Natural killer cell (primary cell): ENCODE measurements at places on chromosomes 5 and 9.

- DNase-seq, result no peak
These were observed 69.4 kb downstream of the TMC1 start for GRCh38 chr9:72590824-72591223.

DNA sequence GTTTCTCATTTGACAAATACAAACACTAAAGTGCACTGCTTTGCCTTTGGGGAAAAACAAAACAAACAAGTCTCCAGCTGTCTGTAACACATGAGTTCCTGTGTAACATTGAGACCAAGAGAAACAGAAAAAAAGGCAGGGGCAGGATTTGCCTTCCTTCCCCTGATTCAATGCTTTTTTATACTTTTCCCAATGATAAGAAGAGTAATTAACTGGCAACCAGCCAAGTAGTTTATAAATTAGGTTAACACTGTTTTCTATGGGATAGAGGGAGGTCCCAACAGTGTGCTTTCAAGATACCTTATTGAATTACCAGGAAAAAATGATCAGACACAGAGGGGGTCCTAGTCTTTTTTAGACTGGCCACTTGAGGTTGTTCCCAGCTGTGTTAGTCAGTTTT, 346.8 kb downstream of the TRIM36 start:
- no peak for DNase-seq

DNA sequence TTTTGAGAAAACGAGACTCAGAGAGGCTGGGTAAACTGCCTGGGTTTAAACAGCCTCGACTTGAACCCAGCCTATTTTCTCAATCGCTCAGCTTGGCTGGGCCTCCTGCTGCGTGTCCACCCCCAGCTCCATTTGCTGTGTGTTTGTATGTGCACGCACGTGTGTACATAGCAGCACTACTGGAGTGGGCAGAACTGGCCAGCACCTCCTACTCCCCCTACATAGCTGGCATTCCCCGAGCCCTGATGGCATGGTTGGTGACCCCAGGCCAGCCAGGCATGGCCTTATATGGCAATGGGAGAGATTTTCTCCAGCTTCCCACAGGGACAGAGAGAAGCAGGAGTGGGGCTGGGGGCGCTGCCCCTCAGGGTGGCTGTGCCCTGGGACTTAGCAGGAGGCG, 4.1 kb downstream of the AIF1L start:
- DNase-seq, result no peak

- DNase-seq, result no peak
These were observed 1.9 kb downstream of the GAPT start for GRCh38 chr5:58493141-58493540.

- DNase-seq, result no peak
These were observed 240.5 kb downstream of the CETN3 start for GRCh38 chr5:90169078-90169477.

DNA sequence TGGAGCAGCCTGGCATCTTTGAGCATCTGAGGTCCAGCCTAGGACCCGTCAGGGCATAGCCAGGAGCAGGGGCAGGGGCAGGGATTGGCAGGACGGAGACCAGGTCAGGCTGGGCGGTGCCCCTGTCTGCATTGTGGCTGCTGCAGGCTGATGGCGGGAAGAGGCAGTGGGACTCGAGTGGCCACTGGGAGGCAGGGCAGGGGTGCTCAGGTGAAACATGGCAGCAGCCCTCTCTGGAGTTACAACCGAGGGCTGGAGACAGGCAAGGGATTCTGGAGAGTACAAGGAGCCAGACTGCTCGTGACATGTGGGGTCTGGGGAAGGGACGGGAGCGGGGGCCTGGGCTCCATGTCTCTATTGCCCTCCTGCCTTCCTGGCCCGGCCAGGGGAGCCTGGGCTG, 97.4 kb upstream of the RAPGEF1 start:
- DNase-seq, result no peak

- DNase-seq, result no peak
These were observed 3.6 kb upstream of the SAXO1 start for GRCh38 chr9:19036611-19037010.

DNA sequence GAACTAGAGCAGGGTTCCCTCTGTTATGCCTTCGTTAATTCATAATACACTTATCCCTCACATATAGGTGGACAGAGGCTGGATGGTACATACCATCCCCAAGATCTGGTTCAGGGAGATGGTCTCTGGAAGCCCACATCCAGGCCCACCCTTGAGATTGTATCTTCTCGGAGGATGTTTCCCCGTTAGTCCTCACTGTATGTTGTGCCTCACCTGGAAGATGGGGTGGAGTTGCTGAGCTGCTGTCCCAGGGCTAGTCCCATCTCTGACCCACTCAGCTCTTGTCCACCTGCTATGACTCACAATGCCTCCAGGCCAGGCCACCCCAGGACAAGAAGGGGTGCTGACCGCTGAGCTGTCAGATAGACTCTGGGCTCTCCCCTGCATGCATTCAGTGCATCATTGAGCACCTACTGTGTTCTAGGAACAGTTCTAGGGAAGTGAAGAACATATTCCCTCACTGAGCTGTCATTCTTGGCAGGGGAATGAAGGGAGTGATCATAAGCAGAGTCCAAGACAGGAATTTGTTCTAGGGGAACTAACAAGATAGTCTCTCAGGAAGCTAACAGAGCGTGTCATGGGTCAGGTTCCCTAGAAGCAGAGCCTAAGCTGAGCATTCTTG, at the start of gene CBY3:
CBY3 (minus strand) TSS at position 255 of the 622 bp plus-strand sequence; CDS start at position 139, 116 bp downstream.
- DNase-seq, result no peak

- DNase-seq, result no peak
These were observed 248.6 kb upstream of the NREP start for GRCh38 chr5:112005623-112005930.

GRCh38 chr9:68705531-68706362, 707 bp downstream of the PIP5K1B start:
- DNase-seq, result no peak

- DNase-seq, result no peak
These were observed 10.2 kb downstream of the DCANP1 start for GRCh38 chr5:135436951-135437418.

- peak; percentile 51 for DNase-seq
These were observed 12.5 kb upstream of the ZSWIM6 start for GRCh38 chr5:61319388-61320146.

DNA sequence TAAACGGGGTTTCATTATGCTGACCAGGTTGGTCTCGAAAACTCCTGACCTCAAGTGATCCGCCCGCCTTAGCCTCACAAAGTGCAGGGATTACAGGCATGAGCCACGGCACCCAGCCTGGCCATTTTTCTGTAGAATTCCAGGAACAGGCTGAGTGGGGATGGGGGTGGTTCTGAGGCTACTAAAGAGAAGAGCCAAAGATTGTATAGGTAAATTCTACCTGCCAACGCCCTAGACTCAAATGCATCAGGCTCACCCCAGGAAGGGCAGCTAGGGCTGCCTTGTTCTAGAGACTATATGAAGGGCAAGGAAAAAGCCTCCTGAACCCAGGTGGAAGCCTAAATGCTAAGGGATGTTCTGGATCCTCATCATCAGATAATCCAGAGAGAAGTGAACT, 1.6 kb upstream of the C5orf52 start:
- DNase-seq, result no peak

DNA sequence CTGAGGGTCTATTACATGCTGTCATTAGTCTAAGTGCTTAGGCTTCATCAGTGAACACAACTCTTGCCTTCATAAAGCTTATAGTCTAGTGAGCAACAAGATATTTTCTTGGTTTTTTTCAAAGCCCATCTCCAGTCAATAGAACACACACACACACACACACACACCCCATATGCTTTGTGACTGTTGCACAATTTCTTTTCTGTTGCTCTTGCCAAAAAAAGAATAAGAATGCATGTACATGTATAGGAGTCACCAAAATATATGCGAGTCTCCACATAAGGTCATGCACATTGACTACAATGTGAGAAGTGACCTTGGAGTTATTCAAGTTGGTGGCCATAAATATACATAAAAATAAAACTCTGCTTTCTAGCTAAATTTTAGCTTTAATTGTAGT, 351.5 kb upstream of the TLE4 start:
- no peak for DNase-seq

- DNase-seq, result no peak
These were observed 165.9 kb downstream of the ICE1 start for GRCh38 chr5:5588386-5588785.

DNA sequence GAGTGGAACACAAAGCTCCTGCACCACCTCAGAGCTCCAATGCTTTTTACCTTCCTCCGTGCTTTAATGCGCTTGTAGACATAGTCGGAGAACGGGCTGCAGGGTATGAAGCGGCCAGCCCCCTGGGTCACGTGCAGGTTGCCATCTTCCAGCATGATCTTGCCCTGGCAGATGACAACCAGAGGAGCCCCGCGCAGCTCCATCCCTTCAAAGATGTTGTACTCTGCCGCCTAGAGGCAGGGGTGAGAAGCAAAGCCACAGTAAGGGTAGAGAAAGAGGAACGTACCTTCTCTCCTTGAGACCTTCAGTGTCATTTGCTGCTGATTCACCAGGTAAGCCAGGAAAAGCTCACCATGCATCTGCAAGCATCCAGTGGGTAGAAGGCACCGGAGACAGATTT, 112.3 kb downstream of the DPYSL3 start:
- no peak for DNase-seq

DNA sequence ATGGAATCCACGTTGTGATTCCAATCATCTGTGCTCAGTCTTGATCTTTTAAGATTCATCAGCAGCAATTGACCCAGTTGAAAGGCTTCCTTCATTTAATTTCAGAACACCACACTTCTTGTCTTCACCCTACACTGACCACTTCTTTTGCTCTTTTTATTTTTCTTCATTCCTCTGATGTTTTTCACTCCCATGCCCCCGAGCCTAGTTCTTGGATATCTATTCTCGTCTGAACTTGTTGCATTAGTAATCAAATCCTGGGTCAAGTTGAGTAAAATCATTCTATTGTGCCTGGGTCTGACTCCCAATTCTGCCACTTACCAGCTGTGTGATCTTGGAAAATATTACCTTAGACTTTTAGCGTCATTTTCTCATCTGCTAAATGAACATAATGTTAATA, 356.5 kb downstream of the CDH12 start:
- DNase-seq, result no peak

DNA sequence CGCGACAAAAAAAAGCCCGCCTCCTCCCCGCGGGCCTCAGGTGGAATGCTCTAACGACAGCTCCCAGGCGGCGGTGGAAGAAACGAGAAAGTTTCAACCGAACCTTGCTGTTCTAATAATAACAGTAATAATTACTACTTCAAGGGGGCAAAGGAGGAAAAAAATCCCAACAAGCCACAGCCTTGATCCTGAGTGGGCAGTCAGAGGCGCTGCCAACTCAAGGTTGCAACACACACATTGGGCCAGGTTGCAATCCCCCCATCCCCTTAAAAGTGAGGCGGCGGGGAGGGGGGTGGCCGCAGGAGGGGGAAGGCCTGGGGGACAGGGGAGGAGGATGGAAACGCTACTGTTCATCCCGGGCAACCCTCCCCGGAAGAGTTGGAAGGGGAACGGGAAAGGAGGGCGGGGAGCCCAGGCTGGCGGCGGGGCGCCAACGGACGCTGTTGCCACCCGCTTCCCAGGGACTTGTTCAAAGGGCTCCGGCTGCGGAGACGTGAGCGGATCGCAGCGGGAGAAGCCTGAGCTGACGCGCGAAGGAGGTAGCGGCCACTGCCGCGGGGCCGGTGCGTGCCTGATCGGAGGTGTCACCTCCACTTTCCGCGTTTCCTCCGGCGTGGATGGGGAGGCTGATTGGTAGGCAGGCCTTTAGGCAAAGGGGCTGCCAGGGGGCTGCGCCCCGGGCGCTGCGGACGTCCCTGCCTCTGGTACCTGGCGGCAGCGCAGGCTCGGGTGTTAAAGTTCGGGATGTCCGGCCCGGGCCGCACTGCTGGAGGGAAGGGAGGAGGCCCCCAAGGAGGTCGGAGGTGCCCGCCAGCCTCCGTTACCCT, 647 bp downstream of the SMARCA2 start:
- peak; percentile 75 for DNase-seq

GRCh38 chr9:106700676-106701075, 162.3 kb upstream of the ZNF462 start:
- no peak for DNase-seq

DNA sequence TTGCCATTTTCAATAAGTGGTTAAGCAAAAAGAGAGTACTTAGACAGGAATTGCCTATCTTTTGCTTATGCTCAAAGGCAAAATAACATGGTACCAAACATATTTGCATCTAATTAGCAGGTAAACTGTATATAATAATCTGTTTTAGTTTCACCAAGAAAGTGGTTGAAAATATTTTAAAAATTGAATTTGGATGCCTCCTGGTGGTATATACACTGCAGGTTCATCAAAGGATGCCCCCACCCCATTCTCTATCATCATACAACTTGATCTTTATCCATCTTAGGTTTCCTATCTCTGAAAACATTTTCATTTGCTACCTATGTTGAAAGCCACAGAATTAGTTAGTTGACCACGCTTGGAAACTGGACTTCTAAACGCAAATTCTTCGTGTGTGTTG, 47.0 kb upstream of the MROH2B start:
- DNase-seq, result no peak

DNA sequence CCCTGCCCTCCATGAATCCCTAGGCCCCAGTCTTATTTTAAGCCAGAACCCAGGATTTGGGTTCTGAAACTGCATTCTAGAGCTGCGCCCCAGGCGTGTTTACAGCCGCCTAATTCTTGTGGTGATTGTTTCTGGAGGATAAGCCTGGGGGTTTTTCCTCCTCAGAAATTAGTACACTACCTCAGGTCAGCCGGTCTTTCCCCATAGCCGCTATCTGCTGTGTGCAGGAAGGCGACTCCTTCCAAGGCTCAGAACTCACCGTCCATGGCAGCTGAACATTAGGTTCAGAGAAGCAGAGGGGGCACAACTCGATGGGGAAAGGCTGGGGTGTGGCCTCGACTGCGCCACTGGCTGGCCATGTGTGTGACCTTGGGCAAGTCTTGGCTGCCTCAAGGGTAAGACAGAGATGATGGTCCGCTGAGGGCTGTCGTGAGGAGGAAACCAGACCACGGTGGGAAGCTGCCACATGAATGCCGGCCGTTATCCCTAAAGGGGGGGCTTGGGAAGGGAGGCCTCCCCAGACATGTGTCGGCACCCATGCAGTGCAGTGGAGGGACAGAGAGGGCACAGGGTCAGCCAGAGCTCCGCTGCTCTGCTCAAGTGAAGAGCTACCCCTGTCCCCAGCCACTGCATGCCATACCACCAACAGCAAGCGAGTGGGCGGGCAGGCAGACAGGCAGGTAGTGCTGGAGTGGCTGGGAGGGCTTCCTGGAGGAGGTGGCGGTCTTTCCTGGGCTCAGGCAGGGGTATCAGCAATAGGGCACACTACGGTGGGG, 28.9 kb downstream of the SHB start:
- no peak for DNase-seq

GRCh38 chr9:69535286-69535832, 136.8 kb downstream of the APBA1 start:
- DNase-seq, result no peak

DNA sequence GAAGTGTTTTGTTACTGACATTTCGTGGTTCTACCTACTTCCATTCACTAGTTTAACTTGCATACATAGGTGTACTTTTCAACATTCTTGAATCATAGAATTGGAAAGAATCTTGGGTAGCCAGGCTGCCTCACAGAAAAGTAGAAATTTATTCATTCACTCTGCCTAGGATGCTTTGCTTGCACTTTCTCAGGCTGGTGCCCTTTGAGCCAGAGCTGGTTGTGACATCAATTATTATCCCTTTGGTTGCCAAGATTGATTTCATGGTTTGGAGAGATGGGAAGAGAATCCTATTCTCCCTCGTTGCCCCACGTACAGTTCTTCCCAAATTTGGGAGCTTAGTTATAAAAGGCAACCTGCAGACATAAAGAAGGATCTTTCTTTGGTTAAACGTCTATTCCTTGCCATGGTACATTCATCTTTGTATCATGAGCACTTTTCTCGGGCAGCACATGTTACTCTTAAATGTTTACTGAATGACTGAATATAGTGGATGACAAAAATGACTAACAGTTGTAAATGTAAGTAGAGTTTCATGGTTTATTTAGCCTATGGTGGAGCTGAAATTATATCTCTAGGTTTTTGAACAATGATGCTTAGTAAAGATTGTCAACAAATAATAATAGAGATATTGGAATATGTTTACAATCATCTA, 195.5 kb downstream of the COMMD10 start:
- DNase-seq, result no peak
